ENCODE measurements at places on chromosomes 1 and 21.
A peak's percentile ranks its signal among the peaks of the same experiment; 100 is the strongest.

- DNase-seq: no peak
Observed at GRCh38 chr1:17717594-17718535, 37.3 kb upstream of the ACTL8 start.

DNA sequence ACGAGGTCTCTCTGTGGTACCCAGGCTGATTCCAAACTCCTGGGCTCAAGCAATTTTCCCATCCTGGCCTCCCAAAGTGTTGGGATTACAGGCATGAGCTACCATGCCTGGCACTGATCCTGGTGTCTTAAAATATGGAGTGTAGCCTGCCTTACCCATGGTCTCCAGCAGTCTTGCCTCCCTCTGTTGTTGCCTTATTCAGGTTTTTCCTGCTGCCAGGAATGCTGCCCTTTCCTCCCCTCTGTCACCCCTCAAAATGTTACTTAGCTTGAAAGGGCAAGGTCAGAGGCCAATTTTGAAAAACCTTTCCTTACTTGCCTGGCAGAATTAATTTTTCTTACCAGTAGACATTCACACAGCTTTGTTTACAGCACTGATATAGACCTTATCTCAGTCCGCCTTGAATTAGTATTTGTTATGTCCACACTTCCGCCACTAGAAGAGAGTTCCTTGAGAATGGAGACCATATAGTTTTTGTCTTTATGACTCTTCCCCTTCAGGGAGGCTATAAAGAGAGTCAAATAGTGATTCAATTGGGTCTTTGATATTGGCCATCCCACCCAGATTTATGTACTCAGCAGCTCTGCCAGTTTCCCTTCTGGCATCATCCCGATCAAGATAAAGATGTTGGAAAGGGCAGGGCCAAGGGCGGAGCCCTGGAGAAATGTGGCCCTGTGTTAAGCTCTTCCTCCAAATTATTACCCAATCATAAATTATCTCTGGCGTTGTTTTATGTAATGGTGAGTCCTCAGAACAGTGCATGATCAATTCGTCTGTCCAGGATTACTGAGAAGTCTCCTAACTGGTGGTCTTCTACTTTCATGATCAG is 38.8 kb downstream of the C1orf21 start:
- no peak for DNase-seq

GRCh38 chr1:109249654-109250401 is 489 bp downstream of the CELSR2 start:
- DNase-seq: no peak

GRCh38 chr1:219883400-219884332 is 44.7 kb downstream of the SLC30A10 start:
- DNase-seq: no peak

GRCh38 chr1:107152395-107152794 is 11.6 kb downstream of the NTNG1 start:
- no peak for DNase-seq

DNA sequence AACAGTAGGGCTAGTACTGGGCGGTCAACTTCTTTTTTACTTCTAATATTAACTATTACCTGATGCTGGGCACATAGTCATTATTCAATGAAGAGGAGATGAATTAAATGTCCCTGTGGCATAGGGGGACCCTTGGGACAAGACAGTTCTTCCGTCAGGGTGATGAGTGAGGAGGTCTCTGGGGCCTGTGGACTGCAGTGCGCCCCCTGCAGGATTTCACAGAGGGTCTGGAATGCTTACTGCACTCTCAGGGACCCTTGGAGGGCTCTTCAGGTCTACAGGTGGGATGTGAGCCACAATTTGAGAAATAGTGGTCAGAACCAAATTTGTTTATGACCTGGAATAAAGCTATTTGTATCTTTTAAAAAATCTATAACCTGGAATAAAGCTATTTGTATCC is 149.4 kb downstream of the FAM78B start:
- DNase-seq: no peak

GRCh38 chr1:99004861-99005442 is at the start of gene PLPPR5:
Gene PLPPR5 (minus strand): TSS chr1:99004861. CDS start chr1:99004671, 190 bp downstream.
- DNase-seq: no peak

- no peak for DNase-seq
Observed at GRCh38 chr1:107997866-107998265, 32.9 kb upstream of the VAV3 start.

DNA sequence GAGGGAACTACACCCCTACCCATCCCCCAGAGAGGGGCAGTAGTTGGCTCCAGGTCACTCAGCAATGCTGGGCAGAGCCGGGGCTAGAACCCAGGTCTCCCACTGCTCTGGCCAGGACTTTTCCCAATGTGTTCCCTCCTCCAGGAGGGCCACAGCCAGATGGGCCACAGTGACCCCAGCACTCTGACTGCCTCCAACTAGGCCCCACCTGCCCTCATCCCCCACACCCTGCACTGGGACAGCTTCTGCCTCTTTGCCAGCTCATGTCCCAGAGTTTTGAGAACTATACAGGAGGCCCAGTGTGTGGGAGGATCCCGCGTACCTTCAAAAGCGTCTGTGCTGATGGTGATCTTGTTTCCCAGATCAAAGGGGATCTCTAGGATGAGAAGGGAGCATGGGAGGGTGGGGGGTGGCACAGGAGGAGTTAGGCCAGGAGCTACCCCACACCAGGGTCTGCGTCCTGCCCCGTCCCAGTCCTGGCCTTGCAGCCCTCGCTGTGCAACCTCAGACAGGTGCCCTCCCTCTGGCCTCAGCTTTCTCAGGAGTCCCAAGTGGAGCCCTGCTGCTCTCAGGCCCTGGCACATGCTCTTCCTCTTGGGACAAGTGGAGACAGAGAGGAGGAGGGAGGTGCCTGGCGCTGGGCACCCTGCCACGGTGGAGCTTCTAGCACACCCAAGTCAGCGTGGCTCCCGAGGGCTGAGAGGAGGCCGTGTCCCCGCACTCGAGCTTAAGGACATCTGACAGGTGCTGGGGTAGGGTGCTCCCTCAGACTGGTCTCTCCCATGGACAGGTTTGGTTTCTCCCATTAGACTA is 22.0 kb downstream of the MYOM3 start:
- no peak for DNase-seq

DNA sequence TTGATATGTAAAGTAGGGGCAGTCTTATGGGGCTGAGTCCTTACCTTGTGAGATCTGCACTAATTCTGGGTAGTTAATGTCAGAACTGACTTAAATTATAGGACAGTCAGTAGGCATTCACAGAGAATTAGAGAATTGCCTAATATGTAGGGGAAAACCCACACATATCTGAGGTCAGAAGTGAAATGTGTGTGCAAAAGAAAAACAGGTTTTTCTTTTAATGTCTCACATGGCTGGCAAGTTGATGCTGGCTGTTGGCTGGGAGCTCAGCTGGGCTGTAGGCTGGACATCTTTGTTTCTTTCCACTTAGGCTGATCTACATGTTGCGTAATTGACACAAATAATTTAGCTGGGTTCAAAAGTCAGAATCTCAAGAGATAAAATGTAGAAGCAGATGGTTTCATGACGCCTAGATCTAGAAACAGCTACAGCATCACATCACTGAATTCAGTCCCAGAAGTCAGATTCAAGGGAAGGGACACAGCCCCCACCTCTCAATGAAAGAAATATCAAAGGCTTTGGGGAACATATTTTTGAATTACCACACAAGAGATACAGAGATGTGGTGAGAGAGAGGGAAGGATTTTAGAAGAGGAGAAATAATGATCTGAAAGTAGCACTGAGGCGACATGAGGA is 98.9 kb downstream of the TNFSF18 start:
- DNase-seq: no peak

DNA sequence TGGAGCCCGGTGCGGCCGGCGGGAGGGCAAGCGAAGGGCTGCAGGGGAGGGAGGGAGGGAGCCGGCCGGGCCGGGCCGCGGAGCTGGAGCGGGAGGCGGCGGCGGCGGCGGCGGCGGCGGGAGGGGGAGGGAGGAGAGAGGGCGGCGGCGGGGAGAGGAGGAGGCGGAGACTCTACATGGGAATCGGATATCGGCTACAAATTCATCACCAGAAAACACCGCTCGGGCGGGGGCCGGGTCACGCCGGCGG is at the start of gene AKT3:
AKT3 (minus strand) TSS at position 42 of the 250 bp plus-strand sequence. CDS start 7,073 bp downstream, outside the sequence.
- peak; percentile 39 for DNase-seq

DNA sequence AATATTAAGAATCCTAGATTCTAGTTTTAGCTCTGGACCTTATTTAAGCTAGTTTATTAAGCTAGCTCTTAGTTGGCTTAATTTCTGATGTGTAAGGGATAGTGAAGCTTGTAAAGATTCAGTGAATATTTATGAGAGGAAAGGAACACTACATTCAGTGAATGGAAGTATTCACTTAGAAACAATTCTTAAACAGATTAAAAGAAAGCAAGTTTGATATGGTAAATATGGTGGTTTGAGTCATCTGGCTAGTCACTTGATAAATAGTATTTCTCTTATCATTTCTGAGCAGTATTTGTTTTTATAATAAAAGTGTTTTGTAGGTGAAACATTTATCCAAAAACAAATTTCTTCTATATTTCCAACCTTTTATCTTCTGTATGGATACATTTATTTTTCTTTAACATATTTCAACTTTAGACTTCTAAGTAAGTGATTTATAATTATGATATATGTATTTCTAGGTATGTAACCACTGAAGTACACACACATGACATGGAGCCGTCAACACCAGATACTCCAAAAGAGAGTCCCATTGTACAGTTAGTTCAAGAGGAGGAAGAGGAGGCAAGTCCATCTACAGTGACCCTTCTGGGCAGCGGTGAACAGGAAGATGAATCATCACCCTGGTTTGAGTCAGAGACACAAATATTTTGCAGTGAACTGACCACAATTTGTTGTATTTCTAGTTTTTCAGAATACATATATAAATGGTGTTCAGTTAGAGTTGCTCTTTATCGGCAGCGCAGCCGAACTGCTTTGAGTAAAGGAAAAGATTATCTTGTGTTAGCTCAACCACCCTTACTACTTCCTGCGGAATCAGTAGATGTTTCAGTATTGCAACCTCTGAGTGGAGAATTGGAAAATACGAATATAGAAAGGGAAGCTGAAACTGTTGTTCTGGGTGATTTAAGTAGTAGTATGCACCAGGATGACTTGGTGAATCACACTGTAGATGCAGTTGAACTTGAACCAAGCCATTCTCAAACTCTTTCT is 55.6 kb downstream of the SUCO start:
- DNase-seq: peak; percentile 66

GRCh38 chr1:179941454-179941853 is 13.2 kb upstream of the CEP350 start:
- no peak for DNase-seq

GRCh38 chr1:117060441-117061317 is 553 bp downstream of the TTF2 start:
- no peak for DNase-seq

DNA sequence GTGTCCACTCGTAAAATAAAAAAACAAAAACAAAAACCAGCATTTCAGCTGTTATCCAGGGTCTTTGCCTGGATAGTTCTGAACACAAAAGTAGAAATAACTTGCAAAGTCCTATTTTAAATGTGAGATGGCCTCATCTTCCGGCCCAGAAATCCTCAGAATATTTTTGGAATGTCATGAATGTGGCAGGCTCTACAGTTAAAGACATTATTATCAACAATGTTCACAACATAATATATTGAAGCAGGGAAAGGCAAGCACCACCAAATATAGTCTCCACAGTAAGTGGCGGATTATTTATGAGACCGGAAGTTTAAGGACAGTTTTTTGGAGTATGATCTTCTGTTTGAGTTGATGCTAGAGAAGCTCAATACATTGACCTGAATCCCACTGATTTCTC is 1.2 kb upstream of the C1orf198 start:
- no peak for DNase-seq

DNA sequence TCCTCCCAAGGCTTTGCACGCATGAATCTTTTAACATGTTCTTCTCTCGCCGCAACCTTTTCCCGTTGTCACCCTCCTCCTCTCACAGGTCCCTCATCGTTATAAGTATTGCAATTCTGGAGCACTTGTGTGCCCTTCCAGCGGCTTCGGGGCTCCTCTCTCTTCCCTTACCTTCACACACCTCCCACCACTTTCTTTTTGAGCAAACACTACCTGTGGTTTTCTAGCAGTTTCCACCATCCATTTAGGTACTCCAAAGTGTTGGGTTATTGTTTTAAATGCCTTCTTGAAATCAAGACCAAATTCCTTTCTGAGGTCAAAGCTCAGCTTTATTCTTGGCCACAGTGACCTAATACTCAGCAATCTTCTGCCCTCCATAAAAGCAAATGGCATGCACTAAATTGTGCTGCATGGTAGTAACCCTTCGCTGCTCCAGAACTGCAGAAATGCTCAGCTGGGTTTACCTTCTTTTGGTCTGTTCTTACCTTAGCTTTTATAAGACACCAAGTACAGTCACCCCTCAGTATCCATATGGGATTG is 472.4 kb downstream of the SETD4 start:
- no peak for DNase-seq

DNA sequence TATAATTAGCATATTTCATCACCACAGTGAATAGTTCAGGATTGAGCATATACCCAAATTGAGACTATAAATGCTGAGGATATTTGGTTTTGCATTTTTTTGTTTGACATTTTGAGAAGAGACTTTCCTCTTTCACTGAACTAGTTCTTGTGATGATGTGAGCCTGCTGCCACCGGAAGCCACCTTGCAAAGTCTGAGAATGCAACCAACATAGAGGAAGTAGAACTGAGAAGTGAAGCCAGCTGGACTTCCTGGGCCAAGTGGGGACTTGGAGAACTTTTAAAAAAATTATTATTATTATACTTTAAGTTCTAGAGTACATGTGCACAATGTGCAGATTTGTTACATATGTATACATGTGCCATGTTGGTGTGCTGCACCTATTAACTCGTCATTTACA is 102.3 kb downstream of the RPE65 start:
- no peak for DNase-seq

DNA sequence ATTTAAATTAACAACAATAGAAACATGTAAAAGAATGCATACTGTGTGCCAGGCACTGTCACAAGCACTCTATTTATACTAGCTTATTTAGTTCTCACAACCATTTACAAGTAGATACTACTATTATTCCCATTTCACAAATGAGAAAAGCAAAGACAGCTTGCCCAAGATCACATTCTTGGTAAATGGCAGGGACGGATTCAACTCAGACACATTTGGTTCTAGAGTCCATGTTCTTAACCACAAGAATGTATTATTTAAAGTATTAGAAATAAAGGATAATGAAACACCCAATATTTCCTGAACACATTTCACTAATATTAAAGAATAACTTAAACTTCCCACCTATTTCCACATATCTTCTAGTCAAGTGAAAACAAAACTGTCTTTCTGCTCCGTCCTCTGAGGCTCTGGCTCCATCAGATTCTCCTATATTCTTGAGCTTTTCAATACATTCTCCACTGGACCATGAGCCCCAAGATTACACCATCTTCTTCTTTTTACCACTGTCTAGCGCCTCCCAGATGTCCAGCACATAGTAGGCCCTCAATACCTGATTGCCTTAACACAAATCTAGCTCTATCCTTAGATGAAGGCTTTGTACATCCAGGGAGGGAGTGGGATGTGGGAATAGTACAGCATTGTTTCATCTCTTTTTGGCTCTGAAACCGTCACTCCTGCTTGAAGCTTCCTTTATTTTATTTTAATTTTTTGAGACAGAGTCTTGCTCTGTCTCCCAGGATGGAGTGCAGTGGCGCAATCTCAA is 29.3 kb downstream of the SOD1 start:
- DNase-seq: no peak

GRCh38 chr1:218779341-218780100 is 394.2 kb upstream of the LYPLAL1 start:
- no peak for DNase-seq

- no peak for DNase-seq
Observed at GRCh38 chr1:84078108-84078841, 65.8 kb upstream of the PRKACB start.

- no peak for DNase-seq
Observed at GRCh38 chr1:168141871-168142385, 5.2 kb upstream of the GPR161 start.

GRCh38 chr1:221809091-221810029 is 67.5 kb upstream of the DUSP10 start:
- no peak for DNase-seq

Measured in HS-5 (cell line).